ENCODE measurements at places on chromosomes 5 and 9.

- no peak for DNase-seq
Observed at GRCh38 chr9:131395157-131396098, 1.5 kb downstream of the PRRC2B start.

- DNase-seq: peak; percentile 44
Observed at GRCh38 chr9:134163371-134164196, 780 bp downstream of the RNU6ATAC start.

DNA sequence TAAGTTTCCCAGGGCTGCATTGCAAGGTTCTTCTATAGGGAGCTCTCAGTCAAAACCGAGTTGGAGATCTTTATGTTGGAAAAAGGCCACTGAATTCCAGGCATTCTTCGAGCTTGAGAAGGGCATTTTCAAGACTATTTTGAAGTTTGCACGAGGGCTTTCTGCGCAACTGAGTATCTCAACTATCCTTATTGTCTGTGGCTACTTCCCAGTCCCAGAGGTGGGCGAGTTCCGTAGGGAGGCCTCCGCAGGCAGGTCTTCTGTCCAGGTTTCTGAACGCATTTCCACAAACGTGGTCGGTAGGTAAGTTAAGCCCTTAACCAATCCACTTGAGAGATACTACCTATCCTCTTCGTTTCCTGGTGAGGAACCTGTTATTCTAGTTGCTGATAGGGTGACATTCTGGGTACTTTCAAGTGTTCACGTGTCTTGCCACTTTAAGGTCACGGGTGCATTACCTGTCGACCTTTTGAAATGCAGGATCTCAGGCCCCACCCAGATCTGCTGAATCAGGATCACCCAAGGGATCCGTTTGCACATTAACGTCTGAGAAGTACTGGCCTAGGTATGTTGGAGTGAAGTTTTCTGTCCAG is 51.4 kb upstream of the TJP2 start:
- DNase-seq: no peak

DNA sequence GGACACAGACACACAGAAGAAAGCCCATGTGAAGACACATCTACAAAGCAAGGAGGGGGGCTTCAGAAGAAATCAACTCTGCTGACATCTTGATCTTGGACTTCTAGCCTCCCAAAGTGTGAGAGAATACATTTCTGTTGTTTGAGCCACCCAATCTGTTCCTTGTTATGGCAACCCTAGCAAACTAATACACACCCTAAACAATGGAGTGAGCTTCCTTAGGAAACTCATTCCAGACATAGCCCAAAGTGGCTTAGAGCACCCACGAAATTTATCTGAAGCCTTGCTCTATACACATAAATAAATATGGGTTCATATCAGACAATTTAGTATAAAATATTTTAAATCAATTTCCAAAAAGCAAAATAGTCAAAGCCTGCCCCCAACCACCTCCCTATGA is 7.6 kb upstream of the TBC1D2 start:
- DNase-seq: no peak

DNA sequence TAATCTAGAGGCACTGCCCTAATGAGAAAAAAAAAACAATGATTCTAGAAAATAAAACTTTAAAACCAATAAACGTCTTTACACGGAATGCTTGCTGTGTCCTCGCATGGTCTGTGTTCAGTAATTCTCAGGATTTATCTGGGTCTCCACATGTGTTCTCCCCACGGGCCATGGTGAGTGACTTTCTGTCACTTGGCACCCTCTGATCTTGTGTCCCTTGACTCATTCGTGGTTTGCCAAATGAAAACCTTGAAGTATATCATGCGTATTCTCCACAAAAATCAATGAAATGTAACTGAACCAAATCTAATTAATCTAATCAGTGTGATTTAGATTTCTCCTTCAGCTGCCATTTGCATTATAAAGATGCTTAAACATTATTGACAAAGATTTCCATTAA is 48.0 kb downstream of the UBE2QL1 start:
- DNase-seq: no peak

All from stimulated activated CD8-positive, alpha-beta memory T cell treated with anti-CD3 and anti-CD28 coated beads, Interleukin-7, amount 100 ng/mL, for 24 hours (primary cell).